Mesenteric fat pad (tissue), 1 donor: ENCODE measurements at places on chromosomes 7 and 10.

DNA sequence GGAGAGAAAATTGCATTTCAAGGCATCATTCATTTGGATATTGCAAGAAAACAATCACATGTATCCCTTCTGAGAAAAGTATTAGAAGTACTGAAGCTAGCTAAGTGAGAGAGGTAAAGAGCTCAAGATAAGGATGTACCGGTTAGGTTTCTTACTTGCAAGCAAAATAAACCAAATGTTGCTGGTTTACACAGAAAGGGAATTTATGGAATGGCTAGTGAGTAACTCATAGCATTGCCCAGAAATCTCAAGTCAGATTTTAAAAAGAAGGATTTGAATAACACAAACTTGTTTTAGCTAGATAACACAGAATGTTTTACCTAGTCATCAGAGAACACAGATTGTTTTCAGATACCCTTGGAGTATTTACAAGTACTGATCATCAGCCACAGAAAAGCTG is 30.6 kb downstream of the KLHL7 start:
- DNase-seq: no peak

- no peak for DNase-seq
Measured at GRCh38 chr7:29843093-29843492, 36.8 kb downstream of the WIPF3 start.

DNA sequence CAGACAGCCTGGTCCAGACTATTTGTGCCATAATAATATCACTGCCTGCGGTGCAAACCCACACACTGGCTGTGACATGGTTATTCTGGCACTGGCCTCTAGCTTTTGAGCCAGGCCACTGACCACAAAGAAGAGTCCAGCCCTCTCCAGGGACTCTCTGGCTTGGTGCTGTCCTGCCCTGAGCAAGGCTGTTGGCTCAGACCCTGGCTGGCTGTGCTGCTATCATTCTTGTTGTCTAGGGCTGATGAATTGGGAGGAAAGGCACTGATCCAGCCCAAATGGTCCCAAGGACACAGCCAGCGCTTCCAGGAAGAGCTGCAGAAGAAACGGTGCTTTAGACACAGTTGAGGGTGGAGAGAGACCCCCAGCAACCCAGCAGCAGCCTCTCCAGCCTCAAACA is 80.8 kb downstream of the TMEM130 start:
- DNase-seq: no peak

- no peak for DNase-seq
Measured at GRCh38 chr7:150410680-150411346, 31.7 kb downstream of the ZNF775 start.

- DNase-seq: no peak
Measured at GRCh38 chr7:85039196-85039923, 147.5 kb downstream of the SEMA3D start.

DNA sequence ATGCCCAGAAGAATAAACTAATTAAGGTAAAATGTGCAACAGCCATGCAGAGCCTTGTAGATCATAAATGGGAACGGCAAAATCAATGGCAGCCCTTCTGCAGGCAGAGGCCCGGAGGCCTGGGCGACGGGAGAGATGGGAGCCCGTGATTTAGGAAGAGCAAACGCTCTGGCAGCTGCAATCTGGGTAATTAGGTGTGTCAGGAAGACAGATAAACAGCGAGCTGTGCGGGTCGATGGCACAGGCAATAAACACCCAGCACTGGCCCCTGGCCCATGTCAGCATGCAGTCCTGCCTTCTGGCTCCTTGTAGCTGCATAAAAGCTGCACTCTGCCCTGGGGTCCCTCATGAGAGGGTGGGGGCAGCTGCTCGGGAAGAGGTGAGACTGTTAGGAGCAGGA is 78.0 kb downstream of the GOLGA7B start:
- DNase-seq: no peak

GRCh38 chr7:147804032-147804431 is 786.5 kb upstream of the C7orf33 start:
- DNase-seq: no peak

GRCh38 chr10:8829592-8829991 is 775.1 kb downstream of the GATA3 start:
- no peak for DNase-seq

GRCh38 chr10:58764087-58764747 is 251.5 kb downstream of the BICC1 start:
- DNase-seq: no peak

- no peak for DNase-seq
Measured at GRCh38 chr10:78604286-78604685, 464.5 kb upstream of the ZMIZ1 start.

GRCh38 chr7:44057849-44058758 is 7.3 kb downstream of the PGAM2 start:
- peak; percentile 69 for DNase-seq

- DNase-seq: no peak
Measured at GRCh38 chr10:62057850-62058249, 156.4 kb downstream of the ARID5B start.

- no peak for DNase-seq
Measured at GRCh38 chr10:89263531-89263930, 12.0 kb upstream of the LIPA start.

- DNase-seq: no peak
Measured at GRCh38 chr10:11322698-11323097, 288.8 kb downstream of the USP6NL start.

DNA sequence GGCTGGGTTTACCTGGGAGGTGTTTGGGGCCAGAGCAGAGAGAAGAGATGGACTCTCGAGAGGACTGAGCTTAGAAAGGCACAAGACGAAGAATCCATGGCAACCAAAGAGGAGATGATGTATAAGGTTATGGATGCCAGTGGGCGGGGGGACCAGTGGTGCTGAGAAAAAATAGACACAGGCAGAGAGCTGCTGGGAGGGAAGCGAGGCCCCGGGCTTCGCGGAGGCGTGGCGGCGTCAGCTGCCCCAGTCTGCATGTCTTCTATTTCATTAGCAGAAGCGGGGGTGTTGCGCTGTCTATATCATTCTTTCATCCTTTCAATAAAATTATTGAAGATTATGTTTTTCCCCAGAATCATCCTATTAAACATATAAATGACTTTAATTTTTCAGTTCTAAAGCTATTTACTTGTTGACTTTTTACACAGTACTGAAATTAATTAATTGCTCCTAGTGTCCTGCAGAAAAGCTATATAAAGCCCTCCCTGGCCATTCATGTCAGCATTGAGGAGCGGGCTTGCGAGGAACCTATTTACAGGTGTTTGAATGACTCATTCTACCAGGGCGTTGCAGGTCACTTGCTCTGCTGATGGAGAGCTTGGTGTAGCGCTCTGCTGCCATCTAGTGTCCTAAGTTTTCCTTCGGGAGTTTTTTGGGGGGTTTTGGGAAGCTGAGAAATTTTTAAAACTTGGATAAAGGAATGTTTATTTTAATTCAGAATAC is 42.9 kb upstream of the BHLHA15 start:
- no peak for DNase-seq

DNA sequence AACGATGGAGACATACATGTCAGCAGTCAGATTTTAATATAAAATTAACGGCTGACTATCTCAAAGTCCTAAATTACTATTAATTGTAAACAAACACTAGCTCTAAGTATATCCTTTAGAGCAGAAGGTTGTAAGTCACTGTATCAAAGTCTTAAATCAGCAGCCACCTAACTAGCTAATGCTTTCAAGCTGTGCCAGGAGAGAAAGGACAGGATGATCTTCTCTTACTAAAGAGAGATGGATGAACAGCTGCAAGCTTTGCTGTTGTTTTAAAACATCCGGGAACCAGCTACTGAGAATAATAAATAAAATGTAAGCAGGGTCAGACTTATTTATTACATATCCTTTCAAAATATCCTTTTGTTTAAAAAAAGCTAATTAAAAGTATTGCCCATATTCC is 24.0 kb upstream of the ABLIM1 start:
- DNase-seq: no peak

GRCh38 chr10:75940742-75941141 is 509.3 kb downstream of the LRMDA start:
- no peak for DNase-seq

DNA sequence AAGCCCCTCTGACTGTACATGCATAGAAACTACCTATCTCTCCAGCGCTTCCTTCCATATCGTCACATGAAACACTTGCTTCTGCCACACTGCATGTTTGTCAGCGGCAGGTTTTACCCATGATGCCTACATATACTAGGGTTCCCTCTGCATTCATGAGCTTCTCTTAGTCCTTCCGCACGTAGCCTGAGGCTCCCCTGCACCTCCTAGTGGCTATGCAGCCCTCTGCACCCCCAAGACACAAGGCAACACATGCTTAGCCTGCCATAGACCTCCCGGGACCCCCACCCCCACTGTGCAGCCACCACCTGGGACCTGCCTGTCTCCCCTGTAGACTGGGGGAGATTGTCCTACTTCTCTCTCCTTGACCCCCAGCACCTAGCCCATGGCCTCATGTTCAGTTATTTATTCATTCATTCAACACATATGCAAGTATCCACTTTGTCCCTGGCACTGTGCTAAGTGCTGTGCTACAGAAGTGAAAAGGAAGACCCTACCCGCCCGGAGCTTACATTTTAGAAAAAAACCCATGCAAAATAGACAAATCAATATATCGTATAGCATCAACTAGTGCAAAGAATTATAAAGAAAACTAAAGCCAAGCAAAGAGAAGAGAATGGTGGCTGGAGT is 23.5 kb downstream of the TMEM273 start:
- no peak for DNase-seq

DNA sequence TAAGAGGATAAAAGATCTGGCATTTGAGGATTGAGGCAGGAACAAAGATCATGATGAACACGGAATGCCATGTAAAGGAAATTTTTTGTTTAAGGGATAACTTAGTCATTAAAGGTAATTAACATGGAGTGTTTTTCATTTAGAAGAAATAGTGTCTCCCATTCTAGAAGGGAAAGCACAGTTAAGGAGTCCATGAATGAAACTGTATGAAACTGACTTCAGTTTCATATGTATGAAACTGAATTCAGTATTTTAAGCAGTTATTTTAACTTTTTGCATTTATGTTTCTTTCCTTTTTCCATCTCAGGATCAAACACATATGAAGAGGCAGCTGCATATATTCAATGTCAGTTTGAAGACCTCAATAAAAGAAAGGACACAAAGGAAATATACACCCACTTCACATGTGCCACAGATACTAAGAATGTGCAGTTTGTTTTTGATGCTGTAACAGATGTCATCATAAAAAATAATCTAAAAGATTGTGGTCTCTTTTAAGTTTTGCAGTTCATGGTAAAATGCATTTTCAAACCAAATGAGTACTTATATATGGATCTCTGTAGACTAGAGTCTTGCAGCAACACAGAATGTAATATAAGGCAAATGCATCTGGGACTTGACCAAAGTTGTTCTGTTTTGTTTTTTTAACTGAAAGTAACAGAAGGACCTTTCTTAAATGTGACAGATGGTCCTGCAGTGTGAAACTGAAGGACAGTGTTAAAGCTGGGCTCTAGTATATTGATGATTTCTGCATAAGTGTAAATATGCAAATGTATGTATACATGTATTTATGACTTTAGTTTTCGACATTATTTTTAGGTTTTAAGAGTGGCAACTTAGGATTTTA is 82.6 kb downstream of the GNAI1 start:
- DNase-seq: no peak

DNA sequence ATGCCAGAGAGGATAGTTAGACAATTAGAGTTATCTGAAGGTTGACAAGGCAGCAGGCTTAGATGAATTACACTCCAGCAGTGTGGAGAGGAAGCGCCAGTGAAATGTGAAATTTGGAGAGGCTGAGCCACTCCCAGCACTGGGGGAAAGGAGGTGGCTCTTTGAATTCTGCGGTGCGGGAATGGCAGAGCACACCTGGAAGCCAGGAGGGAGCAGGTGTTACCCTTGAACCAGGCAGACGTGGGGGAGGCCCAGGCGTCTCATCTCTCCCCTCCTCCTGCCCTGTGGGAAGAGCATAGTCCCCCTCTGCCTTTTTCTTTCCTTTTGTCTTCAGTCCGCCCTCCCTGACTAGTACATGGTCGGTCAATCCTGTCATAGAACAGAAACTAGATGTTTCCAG is 203.1 kb downstream of the DPP6 start:
- DNase-seq: no peak

- no peak for DNase-seq
Measured at GRCh38 chr10:30027057-30028005, 32.1 kb downstream of the JCAD start.

DNA sequence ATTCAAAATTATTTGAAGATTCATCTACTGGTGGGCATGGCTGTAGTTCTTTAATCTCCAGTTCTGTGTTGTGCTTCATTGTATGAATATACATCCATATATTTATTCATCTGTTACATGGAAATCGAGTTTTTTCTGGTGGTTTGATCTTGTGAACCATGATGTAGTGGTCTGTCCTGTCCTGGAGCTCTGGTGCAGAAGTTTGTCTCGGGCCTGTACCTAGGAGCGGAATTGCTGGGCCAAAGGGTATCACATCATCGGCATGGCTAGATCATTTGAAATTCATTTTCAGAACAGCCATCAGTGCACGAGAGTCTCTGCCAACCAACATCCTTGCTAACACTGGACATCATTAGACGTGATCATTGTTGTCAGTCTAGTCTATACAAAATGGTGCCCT is 107.0 kb downstream of the ELFN1 start:
- DNase-seq: peak; percentile 26

GRCh38 chr7:26005683-26006410 is 146.2 kb upstream of the NFE2L3 start:
- no peak for DNase-seq

DNA sequence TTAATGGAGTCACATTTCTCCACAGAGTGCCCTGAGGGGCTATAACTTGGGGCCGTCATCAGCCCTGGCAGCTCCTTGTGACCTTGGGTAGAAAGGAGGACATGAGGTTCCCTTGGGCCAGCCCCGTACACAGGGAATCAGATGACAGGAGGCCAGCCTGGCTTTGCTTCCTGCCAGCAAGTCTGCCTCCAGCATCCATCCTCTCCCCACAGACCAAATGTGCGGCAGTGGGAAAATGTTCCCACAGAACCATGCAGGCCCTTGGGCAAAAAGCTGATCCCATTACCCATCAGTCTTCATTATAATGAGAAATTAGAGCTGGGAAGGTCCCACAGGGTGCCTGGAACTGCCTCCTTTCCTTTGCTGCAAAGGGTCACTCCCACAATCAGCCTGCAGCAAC is 908.3 kb downstream of the GRID1 start:
- DNase-seq: no peak

GRCh38 chr10:30433306-30433729 is 666 bp upstream of the MAP3K8 start:
- peak; percentile 92 for DNase-seq

- DNase-seq: no peak
Measured at GRCh38 chr10:82914655-82915136, 1039.7 kb downstream of the NRG3 start.

GRCh38 chr10:3969876-3970666 is 185.1 kb upstream of the KLF6 start:
- DNase-seq: no peak

GRCh38 chr7:138195151-138195571 is 118.9 kb downstream of the AKR1D1 start:
- DNase-seq: no peak

GRCh38 chr10:70115948-70116682 is 16.5 kb downstream of the AIFM2 start:
- DNase-seq: no peak

- DNase-seq: no peak
Measured at GRCh38 chr10:111593578-111593977, 516.7 kb downstream of the ADRA2A start.

- DNase-seq: no peak
Measured at GRCh38 chr10:34231441-34232180, 583.5 kb downstream of the PARD3 start.

- no peak for DNase-seq
Measured at GRCh38 chr10:7162331-7162730, 248.5 kb downstream of the SFMBT2 start.

- DNase-seq: no peak
Measured at GRCh38 chr10:112265745-112266144, 17.5 kb upstream of the TECTB start.
